ENCODE measurements at places on chromosomes 4 and X. TPM values are rescaled to one million over a fixed set of nuclear protein-coding genes. Genes with fewer than 3 reads are reported as not detected.

The FGG gene
- 5.6 TPM for total RNA-seq

The VCX gene
- not detected for total RNA-seq

The CCNG2 gene
- 8.9 TPM for total RNA-seq

The GPR82 gene
- not detected for total RNA-seq
